ENCODE measurements at places on chromosomes 11 and 22.

DNA sequence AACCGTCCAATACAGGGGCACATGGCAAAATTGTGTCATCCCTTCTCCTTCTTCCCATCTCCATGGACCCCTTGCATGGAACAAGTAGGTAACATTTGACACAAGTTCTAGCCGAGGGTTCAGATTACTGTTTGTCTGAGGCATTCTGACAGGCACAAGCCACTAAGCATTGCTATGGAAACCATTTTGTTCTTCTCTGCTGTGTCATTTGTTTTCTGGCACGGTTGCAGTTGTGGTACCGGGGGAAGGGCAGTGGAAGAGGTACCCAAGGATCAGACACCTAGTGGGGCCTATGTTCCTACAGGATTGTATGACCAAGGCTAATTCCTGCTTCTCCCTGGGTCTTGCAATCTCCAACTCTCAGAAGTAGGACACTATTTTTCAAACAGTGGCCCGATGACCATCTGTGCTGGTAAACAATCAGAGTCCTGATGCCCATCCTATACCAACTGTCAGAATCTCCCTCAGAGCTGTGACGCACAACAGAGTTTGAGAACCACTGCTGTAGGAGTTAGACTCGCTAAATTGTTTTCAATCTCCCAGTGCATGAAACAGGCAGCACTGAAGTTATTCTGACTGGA lies 69.3 kb downstream of the KCNC1 start:
- no peak for DNase-seq

DNA sequence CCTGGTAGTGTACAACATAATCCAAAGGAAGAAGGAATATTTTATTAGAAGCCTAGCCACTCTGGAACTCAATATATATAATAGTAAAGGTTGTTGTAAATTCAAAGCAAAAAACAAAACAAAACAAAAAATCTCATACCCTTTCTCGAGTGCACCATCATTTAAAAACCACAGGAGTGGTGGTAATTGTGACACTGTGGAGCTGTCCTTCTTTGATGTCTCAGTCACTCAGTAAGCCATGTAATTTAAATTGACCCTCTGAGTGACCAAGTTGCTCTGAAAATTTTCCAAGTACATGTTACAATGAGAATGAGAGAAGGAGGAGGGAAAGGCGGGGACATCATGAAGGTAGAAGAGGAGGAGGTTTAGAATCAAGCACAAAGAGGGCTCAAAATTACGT lies 6.6 kb downstream of the PRSS23 start:
- no peak for DNase-seq

DNA sequence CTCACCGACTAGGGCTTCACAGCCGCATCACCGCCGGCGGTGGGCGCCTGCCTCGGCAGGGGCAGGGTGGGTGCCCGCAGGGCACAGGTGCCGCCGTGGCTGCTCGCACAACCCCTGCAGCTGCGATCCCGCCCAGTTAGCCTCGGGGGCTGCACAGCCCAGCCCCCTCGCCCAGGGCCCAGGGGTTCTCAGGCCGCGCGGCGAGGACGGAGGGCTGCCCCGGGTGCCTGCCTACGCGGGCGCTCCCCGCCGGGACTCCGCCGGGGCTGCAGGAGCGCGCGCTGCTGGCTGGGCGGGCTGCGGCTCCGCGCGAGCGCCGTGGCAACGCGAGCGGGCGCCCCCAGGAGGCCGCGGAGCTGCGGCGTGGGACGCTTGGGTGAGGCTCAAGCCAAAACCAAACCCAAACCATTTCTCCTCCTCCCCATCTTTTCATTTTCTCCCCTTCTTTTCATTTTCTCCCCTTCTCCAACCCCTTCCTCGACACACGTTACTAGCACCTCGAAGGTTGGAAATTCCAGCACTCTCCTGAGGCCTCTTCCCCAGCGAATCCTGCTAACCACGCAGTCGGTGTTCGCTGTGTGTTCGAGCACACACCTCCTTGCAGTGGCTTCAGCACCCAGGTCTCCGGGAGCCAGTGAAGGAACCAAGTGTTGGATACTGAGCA lies at the start of gene MICAL3:
TSS of gene MICAL3 (minus strand) at position 286 of the 664 bp plus-strand sequence. CDS start 117,749 bp downstream, outside the sequence.
- DNase-seq = no peak

DNA sequence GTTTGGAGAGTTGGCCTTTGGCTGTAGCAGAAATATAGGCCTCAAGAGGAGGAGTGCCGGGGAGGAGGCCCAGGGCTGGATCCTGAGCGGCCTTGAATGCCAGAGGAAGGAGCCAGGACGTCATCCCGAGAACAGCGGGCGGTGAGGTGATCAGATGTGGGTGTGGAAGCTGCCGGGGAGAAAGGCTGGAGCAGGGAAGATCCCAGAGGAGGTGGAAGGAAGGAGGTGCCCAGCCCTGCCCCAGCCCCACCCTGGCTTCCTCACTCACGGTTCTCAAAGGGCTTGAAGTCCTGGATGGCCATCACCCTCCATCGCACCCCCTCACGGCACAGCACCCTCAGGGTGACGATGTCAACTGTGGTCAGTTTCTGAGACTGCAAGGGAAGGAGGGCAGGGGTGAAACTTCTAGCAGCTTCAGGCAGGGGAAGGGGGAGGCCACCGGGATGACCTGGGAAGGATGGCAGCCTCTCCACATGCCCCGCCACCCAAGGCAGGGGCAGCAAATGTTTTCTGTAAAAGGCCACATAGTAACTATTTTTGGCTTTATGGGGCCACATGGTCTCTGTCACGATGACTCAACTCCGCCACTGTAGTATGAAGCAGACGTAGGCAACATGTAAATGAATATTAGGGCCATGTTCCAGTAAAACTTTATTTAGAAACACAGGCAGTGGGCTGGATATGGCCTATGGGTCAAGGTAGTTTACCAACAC lies 10.7 kb downstream of the IL2RB start:
- DNase-seq = no peak

GRCh38 chr11:68380786-68381622 lies 68.6 kb downstream of the LRP5 start:
- no peak for DNase-seq

DNA sequence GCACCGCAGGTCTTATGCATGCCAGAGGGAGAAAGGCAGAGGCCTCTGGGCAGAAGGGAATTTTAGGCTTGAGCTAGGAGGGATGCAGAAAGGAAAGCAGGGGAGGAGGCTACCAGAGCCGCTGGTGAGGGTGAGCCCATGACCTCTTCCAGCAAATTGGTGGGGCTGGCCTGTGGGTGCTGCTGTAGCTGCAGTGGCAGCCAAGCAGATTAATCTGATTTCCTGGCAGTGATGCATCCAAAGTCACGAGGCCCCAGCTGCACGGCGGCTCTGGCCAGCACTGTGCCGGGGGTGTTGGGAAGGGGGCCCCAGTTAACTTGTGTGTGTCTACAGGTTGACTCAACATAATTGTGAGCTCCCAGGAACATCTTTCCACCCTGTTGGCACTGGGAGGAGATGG lies 41.4 kb upstream of the B3GAT1 start:
- no peak for DNase-seq

GRCh38 chr22:20748731-20749428 lies 25.0 kb upstream of the SERPIND1 start:
- DNase-seq = no peak
